ENCODE measurements at places on chromosomes 12 and 14. TPM values are rescaled to one million over a fixed set of nuclear protein-coding genes. Genes with fewer than 3 reads are reported as not detected.

Gene CLEC7A
- polyA plus RNA-seq = not detected

Gene KICS2
- polyA plus RNA-seq = 7.6 TPM

Gene FGF23
- not detected for polyA plus RNA-seq

Gene MAP1LC3B2
- 5.8 TPM for polyA plus RNA-seq

Gene ATXN7L3B
- polyA plus RNA-seq = 21.9 TPM

Measured in CD8-positive, alpha-beta memory T cell (primary cell).